ENCODE measurements at places on chromosomes 12 and 14.

- DNase-seq: no peak
Observed at GRCh38 chr12:12446786-12447185, 89.9 kb downstream of the BORCS5 start.

DNA sequence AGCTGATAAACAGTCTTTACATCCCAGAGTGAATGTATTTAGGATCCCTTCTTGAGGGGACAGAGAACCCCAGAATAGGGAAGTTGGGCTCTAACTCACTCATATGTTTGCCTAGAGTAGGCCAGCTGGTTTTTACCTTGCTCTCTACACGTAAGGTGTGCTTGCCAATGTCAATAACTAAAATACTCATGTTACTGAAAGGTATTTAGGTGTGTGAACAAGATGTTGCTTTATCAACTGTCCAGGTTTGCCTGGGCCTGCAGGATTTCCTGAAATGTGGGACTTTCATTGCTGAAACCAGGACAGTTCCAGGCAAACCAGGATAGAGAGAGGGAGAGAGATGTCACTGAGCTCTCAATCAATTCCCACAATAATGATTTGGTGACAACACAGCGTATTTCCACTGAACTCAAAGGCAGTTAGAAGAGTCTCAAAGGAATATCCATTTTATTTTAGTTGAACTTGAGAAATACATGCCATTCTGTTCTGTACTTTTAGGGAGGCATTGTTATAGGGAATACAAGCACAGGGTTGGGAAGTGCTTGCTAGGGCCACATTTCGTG, 171.7 kb downstream of the NRXN3 start:
- no peak for DNase-seq

DNA sequence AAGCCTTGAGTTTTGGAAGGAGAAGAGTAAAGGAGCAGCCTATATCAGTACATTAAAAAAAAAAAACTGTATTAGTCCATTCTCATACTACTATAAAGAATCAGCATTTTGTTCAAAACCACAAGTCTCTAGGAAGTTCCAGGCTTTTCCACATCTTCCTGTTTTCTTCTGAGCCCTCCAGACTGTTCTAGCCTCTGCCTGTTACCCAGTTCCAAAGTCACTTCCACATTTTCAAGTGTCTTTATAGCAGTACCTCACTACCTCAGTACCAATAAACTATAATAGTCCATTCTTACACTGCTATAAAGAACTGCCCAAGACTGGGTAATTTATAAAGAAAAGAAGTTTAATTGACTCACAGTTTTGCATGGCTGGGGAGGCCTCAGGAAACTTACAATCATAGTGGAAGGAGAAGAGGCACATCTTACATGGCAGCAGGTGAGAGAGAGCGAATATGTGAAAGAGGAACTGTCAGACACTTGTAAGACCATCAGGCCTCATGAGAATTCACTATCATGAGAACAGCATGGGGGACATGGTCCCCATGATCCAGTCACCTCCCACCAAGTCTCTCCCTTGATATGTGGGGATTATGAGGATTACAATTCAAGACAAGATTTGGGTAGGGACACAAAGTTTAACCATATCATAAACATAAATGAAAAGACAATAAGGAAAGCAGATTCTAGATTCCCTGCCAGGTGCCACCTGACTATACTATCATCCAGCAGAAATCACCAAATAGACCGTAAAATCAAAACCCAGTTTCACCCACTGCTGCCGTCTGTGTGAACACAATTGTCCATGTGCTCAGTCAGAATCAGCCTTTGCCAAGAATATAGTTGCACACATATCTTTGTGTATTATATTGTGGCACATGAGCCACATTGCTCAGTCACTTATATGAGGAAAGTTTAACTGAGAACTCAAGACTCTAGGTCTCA, 27.8 kb downstream of the TOGARAM1 start:
- DNase-seq: no peak

- no peak for DNase-seq
Observed at GRCh38 chr14:63229330-63230059, 25.3 kb downstream of the RHOJ start.

- DNase-seq: no peak
Observed at GRCh38 chr14:32426586-32427388, 97.7 kb downstream of the AKAP6 start.

GRCh38 chr12:2258025-2258424, 205.2 kb downstream of the CACNA1C start:
- no peak for DNase-seq

DNA sequence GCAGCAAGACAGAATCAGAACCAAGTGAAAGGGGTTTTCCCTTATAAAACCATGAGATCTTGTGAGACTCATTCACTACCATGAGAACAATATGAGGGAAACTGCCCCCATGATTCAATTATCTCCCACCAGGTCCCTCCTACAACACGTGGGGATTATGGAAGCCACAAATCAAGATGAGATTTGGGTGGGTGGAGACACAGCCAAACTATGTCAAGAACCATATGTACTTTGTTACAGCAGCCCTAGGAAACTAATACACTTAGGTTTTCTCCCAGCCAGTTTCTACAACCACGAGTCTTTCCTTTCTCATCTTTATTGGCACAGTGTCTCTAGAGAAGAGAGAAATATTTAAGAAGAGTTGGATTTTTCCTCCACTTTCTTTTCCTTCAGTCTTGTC, 72.6 kb downstream of the BTG1 start:
- no peak for DNase-seq

DNA sequence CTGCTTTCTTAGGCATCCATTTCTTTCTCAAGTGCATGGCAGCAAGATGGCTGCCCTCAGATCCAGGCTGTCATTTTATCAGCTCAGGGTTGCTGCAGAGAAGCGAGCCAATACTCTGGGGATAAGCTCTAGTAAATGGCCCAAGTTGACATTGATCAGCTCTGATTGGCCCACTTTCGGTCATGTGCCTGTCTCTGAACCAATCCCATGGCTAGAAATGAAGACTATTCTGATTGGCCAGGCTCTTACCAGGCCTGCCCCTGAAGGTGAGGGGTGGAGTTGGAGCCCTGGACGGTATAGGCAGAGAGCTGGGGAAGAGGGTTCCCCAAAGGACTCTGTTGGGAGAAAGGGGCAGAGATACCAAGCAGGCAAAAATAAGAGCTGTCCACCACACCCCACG, 41.4 kb downstream of the MYO1H start:
- no peak for DNase-seq

- DNase-seq: no peak
Observed at GRCh38 chr12:119885549-119885948, 8.4 kb upstream of the CIT start.

DNA sequence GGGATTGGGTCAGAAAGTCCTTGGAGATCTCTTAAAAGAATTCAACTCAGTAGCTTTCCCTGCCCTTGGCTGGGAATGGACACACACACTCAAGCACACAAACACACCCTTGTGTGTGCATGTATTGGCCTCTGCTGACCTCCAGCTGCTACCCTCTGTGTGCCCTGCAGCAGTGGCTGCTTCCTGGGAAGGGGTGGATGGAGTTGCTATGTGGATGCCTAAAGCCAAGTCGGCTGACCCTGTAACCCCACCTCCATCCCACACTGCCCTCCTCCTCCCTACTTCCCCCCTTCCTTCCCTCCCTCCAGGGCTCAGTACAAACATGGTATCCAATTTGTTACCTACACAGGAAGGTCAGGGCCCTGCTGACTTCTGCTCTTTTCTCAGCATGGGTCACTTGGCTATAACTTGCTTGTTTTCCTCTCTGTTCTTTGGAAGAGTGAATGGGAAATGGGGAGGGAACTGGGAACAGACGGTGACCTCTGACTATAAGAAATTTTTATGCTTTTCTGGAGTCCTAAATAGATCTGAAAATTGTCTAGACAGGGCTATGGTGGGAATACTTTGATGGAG, 351.6 kb upstream of the TBX3 start:
- DNase-seq: no peak

DNA sequence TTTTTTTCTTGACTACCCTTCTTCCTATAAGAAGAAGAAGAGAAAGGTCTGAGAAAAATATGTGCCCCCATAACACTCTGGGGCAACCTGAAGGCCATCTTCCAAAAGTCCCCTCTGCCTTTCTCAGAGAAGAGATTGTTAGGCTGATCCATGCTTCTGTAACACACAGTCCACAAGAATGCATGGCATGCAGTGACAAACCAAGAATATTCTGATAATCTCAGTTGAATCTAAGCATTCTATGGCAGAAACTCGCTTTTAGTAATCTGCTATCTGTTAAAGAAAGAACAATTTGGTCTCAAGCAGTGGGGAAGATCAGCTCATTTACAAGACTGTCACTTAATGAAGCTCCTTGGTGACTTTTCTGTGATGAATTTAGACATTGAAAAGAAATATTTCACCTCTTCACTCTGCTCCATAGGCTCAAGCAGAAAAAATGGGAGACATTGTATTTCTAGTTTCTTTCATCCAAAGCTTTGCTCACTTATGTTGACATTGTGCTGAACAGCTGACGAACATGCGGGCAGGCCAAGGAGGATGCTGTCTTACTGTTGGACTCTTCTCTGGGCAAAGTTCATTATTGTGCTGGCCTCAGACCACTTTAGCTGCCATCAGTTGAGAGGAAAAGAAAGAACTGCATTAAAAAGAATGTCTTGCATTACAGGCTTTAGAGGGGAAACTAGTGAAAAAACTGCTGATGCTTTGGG, 957.1 kb downstream of the DIO2 start:
- peak; percentile 4 for DNase-seq

DNA sequence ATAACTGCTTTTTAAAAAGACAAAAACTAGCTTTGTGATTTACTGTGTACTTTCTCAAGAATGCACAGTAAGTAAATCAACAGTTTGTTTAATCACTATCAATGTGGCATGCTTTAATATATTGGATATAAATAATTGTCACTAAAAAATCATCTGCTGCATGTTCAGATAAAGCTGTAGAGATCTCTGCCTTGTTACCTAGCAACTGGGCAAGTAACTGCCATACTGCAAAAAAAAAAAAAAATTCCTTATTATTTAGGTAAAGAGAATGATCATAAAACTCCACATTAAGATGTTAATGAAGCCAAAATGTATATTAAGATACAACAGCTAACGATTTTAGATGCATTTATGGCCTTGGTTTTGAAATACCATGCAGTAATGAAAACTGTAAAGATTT, 237.4 kb downstream of the APAF1 start:
- no peak for DNase-seq

- no peak for DNase-seq
Observed at GRCh38 chr12:77590306-77590705, 240.4 kb upstream of the NAV3 start.

GRCh38 chr12:46084666-46085631, 94.6 kb upstream of the SCAF11 start:
- DNase-seq: no peak

- DNase-seq: no peak
Observed at GRCh38 chr14:95832012-95832411, 44.6 kb upstream of the TUNAR start.
